ENCODE measurements at places on chromosomes 6 and 20.

DNA sequence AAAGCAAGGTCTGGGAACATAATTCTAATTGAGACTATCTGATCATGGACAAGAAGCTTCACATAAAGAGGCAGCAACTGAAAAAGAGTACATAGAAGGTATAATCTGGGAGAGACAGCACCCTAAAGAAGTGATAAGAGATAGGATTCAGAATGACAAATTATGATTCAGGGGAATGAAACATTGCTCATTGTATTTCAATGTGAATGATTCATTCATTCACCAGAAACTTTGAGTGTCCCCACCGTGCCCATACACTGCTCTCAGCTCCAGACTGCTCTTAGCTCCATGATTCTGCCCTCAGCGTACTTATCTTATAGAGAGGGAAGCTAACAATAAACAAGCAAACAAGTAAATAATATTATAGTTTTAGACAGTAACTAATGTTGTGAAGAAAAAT is 329.3 kb upstream of the IRAK1BP1 start:
- no peak for DNase-seq

DNA sequence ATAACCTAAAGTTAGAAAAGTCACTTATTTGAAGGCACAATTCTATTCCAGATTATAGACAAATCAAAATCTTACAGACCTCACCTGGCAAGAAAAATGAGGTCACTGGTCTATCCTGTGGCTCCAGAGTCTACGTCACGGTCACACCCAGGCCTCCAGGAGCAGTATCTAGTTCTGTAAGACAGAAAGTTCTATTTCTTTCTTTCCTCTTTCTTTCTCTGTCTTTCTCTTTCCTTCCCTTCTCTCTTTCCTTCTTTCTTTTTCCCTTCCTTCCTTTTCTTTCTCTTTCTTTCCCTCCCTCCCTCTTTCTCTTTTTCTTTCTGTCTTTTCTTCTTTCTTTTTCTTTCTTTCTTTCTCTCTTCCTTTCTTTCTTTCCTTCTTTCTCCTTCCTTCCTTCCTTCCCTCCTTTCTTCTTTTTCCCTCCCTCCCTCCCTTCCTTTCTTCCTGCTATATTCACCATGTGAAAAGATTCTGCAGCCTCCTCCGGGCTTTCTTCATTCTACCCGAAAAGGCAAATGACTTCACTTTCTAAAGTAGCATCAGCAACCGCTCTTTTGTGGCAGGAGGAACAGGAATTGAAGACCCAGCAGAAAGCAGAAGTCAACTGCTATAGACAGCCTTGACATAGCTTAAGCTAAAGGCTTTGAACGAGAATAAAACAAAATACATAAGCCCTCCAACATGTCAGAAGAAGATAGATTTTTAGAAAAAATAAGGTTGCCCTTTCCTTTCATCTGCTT is 83.9 kb upstream of the SIRPG start:
- DNase-seq: no peak

DNA sequence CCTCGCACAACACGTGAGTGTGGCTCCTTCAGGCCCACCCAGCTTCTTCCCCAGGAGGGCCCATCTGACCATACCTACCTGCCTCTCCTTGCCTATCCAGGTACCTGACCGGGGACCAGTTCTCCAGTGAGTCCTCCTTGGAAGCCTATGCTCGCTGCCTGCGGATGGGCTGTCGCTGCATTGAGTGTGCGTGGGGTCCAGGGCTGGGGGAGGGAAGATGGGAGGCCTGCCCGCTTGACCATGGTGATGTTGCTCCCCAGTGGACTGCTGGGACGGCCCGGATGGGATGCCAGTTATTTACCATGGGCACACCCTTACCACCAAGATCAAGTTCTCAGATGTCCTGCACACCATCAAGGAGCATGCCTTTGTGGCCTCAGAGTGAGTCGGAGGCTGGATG is 26.5 kb downstream of the PLCG1 start:
- no peak for DNase-seq

DNA sequence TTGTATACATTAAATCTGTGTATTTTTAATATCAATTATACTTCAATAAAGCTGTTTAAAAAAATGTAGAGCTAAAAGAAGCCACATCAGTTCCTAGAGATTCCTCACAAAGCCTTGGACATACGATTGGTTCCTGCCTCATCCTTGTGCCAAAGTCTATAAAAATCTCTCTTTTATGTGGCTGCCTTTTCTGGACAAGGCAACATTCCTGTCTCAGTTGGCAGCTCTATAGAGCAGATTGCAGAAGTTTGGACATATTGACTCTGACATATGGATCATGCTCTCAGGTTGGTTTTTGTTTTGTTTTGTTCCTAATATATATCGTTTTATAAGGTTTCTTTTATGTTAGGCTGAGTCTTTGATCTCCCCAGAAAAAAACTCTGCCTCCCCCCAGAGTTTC is 148.9 kb downstream of the MAFB start:
- no peak for DNase-seq

GRCh38 chr6:117298941-117299340 is 33.6 kb downstream of the VGLL2 start:
- no peak for DNase-seq

DNA sequence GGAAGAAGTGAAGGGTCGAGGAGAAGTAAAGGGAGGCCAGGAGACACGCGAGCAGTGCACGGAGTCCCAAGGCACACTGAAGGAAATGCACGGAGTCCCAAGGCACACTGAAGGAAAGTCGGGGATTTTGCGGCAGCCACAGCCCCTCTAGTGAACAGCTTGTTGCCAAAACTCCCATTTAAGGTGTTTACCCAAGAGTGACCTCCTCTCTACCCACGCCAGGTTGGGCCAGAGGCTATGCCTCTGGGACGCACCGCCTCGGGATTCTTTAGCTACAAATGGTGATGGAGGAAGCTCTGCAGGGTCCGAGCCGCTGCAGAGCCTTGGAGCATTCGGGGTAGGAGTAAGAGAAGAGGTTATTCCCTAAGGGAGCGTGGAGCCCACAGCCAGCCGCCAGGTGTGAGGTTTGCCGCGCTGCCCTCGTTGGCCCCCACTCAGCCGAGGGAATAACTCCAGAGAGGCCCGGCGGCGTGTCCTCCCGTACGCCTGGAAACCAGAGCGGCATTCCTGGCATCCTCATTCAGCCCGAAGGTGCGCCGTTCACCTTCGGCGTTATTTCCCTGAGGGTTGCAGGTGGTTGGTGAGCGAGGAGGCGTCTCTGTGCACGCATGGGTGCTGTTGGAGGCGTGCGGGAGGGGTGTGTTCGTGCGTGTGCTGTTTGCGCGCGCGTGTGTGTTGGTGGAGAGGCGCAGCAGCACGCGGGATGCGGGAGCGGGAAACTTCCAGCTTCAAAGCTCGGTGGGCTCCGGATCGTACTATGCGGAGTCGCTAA is 3.4 kb upstream of the MAFB start:
- DNase-seq: no peak

- no peak for DNase-seq
Measured at GRCh38 chr6:89866024-89866678, 28.1 kb upstream of the GJA10 start.

DNA sequence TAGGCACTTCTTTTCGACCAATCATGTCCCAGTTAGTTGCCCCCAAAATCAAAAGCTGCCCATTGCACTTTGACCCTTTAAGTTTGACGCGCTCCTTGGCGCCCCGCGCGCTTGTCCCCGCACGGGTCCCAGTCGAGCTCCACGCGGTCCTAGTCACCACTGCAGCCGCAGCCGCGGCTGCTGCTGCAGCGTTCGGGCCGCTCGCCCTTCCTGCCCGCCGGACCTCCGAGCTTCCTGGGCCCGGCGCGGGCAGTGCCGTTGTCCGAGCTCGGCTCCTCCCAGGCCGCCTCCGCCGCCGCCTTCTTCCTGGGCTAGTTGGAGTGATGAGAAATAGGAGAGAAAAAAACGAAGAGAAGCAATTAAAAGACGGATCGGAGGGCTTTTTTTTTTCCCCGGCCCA is 185.7 kb upstream of the COL21A1 start:
- DNase-seq: no peak

DNA sequence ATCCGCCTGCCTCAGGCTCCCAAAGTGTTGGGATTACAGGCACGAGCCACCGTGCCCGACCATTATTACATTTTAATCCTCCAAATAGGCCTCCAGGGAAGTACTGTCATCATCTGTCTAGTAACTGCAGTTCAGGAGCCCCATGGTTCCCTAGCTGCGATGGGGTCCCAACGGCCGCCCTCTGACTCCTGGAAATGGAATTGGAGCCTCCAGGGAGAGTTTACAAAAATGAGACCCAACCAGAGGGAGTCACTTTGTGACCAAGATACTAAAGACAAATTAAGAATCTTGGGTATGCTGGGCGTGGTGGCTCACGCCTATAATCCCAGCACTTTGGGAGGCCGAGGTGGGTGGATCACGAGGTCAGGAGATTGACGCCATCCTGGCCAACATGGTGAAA is 36.7 kb downstream of the TFAP2C start:
- no peak for DNase-seq

GRCh38 chr6:12092762-12093161 is 80.7 kb downstream of the HIVEP1 start:
- DNase-seq: no peak

DNA sequence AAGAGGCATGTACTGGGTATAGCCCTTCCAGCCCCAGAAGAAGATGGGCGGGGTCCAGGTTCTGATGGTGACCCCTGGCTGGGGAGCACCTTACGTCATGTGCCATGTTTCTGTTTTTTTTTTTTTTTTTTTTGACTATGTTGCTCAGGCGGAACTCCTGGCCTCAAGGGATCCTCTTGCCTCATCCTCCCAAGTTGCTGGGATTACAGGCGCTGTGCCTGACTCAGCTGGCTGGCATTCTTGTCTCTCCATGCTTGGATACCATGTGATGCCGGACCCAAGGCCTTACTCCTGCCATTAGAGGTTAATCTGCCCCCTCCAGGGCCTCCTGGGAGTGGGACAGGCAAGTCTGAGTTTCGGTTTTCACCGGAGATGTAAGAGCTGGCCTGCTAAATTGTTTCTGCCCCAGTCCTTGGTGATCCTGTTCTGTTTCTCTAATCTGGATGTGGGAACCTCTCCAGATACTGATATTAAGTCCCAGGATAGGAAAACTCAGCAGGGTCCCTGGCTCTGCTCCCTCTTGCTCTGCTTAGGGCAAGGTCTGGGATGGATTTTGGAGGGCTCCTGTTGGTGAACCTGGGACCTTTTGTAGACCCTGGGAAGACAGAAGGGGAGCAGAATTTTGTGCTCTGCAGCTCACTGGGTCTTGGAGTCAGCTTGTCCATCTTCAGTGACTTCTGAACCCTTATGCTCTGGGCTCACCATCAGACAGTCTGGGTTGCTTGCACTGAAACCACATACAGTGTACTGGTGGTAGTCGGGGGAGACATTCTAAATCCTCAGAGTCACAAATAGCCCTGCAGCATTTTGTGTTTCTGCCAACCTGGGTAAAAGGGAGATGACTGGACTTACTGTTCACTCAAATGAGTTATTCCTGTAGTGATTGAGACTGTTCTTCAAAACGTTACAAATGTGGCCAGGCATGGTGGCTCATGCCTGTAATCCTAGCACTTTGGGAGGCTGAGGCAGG is 45.1 kb downstream of the PTK7 start:
- no peak for DNase-seq

DNA sequence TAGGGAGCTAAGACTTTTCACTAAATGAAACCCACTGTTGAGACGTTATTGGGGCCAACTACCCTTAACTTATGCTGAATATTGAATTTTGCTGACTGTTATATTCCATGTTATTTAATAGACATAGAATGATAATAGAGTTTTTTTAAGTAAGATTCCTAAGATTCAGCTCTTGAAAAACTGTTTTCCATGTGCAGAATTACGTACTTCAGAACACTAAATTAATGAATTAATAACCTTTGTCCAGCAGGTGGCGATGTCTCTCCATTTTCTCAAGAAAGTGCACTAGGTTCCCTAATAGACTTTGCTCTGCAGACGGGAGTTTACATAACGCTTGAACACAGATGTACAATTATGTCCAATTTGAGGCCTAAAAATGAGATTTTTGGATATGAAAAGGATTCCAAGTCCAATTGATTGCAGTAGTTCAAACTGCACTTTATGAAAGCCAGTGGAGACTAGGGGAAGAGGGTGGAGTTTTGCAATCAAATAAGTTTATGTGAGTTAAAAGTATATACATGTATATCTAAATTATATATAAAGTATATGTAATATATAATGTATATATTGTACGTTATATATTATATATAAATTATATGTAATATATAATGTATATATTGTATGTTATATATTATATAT is 282.1 kb downstream of the UST start:
- DNase-seq: peak; percentile 87

GRCh38 chr20:21796059-21796458 is 90.6 kb downstream of the PAX1 start:
- peak; percentile 18 for DNase-seq

- DNase-seq: no peak
Measured at GRCh38 chr6:119125576-119125975, 47.1 kb upstream of the FAM184A start.

- DNase-seq: no peak
Measured at GRCh38 chr6:1013656-1014430, 298.1 kb upstream of the FOXQ1 start.

- no peak for DNase-seq
Measured at GRCh38 chr6:158205169-158205944, 37.2 kb downstream of the GTF2H5 start.

DNA sequence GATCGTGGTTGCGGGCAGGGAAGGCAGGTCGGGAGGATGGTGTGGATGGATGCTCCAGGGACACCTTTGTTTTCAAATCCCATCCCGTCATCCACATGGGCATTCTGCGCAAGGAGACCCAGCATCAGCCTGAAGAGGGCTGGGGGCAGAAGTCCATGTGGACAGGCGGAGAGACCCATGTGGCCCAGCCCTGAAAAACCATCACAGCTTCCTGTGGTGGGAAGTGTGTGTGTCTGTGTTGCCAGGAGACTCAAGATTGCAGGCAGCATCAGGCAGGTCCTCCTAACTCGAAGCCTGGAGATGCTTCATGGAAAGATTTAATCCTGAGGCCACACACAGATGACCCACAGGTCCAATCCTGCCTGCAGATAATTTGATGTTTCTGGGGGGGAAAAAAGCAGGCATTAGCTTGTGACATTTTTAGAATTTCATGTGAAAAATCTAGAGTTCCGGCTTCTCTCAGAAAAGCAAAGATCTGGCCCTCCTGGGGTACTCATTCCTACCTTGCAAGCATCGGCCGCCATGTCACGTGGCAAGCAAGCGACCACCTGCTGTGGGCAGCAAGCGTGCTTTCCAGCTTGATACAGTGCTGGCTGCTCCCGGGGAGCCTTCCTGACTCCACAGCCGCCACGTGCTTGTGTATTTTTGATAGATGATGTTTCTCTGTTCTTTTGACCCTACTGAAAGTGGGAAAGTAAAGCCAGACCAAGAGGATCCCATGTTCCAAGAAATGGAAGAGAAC is 25.8 kb downstream of the BCAS4 start:
- no peak for DNase-seq

- no peak for DNase-seq
Measured at GRCh38 chr6:83047065-83047754, 18.4 kb downstream of the UBE3D start.
